ENCODE measurements at places on chromosomes 11 and 22. TPM values are rescaled to one million over a fixed set of nuclear protein-coding genes. Genes with fewer than 3 reads are reported as not detected.

DNA sequence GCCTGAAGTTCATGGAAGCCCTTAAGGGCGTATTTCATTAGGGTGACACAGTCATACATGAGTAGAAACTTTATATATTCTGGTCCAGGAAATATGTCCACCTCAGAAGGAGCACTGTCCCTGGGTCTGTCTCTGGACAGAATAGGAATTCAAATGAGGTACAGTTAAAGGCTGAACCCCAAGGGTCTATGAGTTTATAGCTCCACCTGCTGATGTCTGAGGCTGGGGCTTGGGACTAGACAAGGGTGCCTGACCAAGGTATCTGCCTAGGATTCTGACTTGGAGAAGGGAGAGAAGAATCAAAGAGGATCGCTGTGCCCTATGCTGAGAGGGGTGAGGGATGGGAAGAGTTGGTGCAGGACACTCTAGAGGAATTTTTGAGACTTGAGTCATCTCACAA, 14.9 kb downstream of the HEPHL1 start:
- DNase-seq, result no peak
- H3K36me3 ChIP-seq, result no peaks in the 10 kb centered on the region
- H3K27me3 ChIP-seq, result no peaks in the 10 kb centered on the region
- H3K27ac ChIP-seq, result no peak overlapping the region
- H3K4me3 ChIP-seq, result no peak overlapping the region

DNA sequence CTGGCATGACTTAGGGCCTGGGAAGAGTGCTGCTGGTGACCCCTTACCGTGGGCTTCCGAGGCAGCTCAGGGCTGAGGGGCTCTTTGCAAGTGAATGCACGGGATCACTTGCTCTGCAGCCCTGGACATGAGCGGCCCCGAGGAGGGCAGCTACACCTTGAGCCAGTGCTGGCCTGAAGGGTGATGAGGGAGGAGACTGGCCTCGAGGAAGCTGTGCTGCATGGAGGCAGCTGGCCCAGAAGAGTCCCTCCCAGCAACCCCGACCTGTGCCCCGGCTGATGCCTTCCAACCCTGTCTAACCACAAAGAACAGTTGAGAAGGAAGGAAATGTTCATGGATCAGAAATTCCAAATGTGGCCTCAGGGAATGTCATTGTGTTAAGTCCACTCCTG, 45.2 kb downstream of the TBX1 start:
- no peak overlapping the region for H3K4me3 ChIP-seq
- H3K27ac ChIP-seq, result no peak overlapping the region
- no peaks in the 10 kb centered on the region for H3K4me1 ChIP-seq
- DNase-seq, result no peak
- H3K36me3 ChIP-seq, result no peaks in the 10 kb centered on the region

- H3K27me3 ChIP-seq, result no peaks in the 10 kb centered on the region
- DNase-seq, result no peak
- no peak overlapping the region for H3K27ac ChIP-seq
- H3K4me1 ChIP-seq, result no peaks in the 10 kb centered on the region
Measured at GRCh38 chr11:95931916-95932315, 8.0 kb upstream of the MTMR2 start.

PRG2 gene
- total RNA-seq, result not detected

DNA sequence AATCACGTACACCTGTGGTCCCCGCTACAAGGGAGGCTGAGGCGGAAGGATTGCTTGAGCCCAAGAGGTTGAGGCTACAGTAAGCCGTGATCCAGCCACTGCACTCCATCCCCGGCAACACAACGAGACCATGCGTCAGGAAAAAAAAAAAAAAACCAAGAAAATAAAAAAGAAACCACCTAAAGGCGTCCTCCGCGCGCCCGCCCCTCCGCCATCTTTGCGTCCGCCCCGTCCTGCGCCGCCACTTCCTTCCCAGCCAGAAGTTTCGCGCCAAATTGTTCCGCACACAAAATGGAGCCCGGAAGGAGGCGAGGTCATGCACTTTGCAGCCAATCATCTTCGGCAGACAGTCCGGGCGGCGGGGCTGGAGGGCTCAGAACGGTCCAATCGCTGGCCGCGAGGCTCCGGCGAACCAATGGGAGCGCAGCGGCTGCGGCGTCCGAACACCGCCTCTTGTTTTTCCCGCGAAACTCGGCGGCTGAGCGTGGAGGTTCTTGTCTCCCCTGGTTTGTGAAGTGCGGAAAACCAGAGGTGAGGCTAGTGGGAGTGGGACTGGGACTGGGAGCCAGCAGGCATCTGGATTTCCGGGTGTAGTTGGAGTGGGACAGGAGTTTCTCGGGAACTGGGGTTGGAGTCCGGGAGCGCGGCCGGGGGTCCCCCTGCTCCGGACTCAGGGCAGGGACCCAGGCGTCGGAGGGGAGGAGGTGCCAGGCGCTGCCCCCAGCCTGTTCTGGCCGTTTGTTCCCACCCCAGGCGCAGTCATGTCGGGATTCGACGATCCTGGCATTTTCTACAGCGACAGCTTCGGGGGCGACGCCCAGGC, at the start of gene MCM5:
Gene MCM5 (plus strand): TSS at position 463 of the 823 bp plus-strand sequence. CDS start 299 bp downstream, at position 762.
- H3K36me3 ChIP-seq, result no peaks in the 10 kb centered on the region
- H3K27me3 ChIP-seq, result no peaks in the 10 kb centered on the region
- peak; percentile 95 for DNase-seq
- peaks cover 18% of the 10 kb centered on the region for H3K4me1 ChIP-seq

DNA sequence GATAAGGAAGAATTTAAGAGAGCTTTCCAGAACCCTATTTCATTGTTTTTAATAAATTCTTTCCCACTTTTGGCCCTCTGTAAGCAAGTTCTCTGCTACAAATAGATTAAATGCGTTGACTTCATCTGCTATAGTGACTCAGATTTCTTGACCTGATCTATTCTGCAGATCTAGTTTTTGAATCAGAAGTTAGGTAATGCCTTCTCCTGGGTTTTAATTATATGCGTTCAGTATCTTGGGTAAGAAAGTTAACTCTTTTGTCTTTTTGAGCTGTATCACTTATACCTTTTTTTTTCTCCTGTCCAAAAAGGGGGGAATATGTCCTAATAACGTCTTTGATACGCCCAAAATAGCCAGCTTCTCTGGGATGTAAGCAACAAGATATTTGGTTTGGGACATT, 2.4 kb upstream of the HEPHL1 start:
- no peaks in the 10 kb centered on the region for H3K27me3 ChIP-seq
- H3K4me1 ChIP-seq, result no peaks in the 10 kb centered on the region
- H3K36me3 ChIP-seq, result no peaks in the 10 kb centered on the region
- H3K27ac ChIP-seq, result no peak overlapping the region
- no peak for DNase-seq

DNA sequence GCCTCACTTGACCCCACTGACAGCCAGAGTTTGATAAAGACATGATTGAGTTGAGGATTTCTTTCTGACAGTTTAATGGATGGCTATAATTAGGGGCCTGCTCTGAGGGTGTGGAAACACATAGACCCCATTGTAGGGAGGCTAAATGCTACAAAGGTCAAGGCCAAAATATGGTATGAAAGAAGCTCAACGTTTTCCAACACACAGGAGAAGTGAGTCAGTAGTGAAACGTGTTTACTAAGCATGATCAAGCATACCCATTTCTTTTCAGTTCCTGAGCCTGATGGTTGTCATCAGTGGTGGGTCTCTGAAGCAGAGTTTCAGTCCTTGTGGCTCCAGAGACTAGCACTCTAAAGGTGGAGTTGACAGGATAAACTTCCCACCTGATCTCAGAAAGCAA, 69.7 kb downstream of the SNX19 start:
- DNase-seq, result no peak
- H3K4me3 ChIP-seq, result no peak overlapping the region
- no peaks in the 10 kb centered on the region for H3K4me1 ChIP-seq
- H3K27me3 ChIP-seq, result no peaks in the 10 kb centered on the region

DNA sequence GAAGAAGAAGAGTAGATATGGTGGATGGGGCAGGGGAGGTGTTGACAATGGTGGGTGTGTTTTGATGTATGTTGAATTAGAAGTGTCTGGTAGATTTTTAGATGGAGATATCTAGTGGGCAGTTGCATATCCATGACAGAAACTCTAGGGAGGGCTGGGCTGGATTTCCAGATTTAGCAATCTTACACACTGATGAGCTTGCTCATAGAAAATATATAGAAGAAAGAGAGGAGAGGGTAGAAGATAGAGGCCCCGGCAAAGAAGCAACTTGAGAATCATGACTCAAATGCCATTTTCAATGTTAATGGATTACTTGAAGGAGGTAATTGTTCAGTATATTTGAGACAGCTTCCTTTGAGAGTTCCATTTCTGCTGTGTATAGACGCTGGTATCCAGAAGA, 8.2 kb downstream of the REXO2 start:
- H3K27me3 ChIP-seq, result no peaks in the 10 kb centered on the region
- no peak for DNase-seq
- H3K27ac ChIP-seq, result no peak overlapping the region
- H3K4me1 ChIP-seq, result no peaks in the 10 kb centered on the region
- H3K36me3 ChIP-seq, result peaks cover 24% of the 10 kb centered on the region
- no peak overlapping the region for H3K4me3 ChIP-seq

GRCh38 chr11:46198245-46199240, 77.3 kb upstream of the PHF21A start:
- H3K4me1 ChIP-seq, result no peaks in the 10 kb centered on the region
- H3K4me3 ChIP-seq, result no peak overlapping the region
- no peak overlapping the region for H3K27ac ChIP-seq
- H3K27me3 ChIP-seq, result no peaks in the 10 kb centered on the region
- no peaks in the 10 kb centered on the region for H3K36me3 ChIP-seq
- no peak for DNase-seq

LDHAL6A gene
- not detected for total RNA-seq

ZNF280B gene
- 0.84 TPM for total RNA-seq

GRCh38 chr11:100860318-100861155, 173.4 kb downstream of the ARHGAP42 start:
- H3K4me3 ChIP-seq, result no peak overlapping the region
- H3K27me3 ChIP-seq, result no peaks in the 10 kb centered on the region
- H3K4me1 ChIP-seq, result peaks cover 11% of the 10 kb centered on the region
- no peak overlapping the region for H3K27ac ChIP-seq
- DNase-seq, result no peak

- no peak for DNase-seq
- no peaks in the 10 kb centered on the region for H3K27me3 ChIP-seq
- no peaks in the 10 kb centered on the region for H3K4me1 ChIP-seq
- H3K27ac ChIP-seq, result no peak overlapping the region
- no peaks in the 10 kb centered on the region for H3K36me3 ChIP-seq
Measured at GRCh38 chr22:25487508-25487907, 77.0 kb upstream of the GRK3 start.

- H3K36me3 ChIP-seq, result no peaks in the 10 kb centered on the region
- no peak overlapping the region for H3K27ac ChIP-seq
- no peaks in the 10 kb centered on the region for H3K27me3 ChIP-seq
- no peak for DNase-seq
Measured at GRCh38 chr22:19825904-19826618, 28.6 kb downstream of the GNB1L start.

DNA sequence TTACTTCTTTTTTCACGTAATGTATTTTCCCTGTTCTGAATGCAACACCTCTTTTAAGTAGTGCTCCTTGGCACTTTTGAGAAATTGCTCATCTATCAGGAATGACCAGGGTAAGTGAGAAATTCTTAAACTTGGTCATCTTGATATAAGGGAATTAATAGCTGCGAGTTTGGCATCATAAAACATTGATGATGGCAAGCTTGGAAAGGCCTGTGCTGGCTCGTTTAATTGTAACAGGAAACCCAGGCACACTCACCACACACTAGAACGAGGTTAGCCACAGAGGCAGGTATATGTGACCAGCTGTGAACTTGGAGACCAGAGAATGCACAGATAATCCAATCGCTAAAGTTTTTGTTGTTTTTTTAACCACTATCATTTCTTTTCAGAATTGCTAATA, 24.3 kb downstream of the FAM118A start:
- H3K27ac ChIP-seq, result no peak overlapping the region
- no peak for DNase-seq
- peaks cover 2% of the 10 kb centered on the region for H3K36me3 ChIP-seq
- H3K27me3 ChIP-seq, result no peaks in the 10 kb centered on the region

DNA sequence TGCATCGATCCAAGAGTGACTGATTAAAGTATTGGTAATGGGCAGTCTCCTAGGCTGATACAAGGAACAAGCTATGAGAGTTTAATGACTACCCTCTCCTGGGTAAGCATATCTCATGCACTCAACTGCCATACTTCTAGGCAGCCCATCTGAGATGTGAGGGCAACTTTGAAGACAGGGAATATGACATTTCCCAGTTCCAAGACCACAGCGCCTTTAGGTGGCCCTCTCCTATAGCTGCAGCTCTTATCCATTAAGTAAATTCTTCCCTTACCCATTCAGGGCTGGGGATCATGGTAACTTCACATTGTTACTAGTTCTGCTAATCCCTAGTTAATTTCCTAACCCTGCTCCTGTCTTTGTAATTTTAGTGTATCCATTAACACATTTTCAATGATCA, 157.3 kb upstream of the CTSC start:
- no peaks in the 10 kb centered on the region for H3K4me1 ChIP-seq
- DNase-seq, result no peak
- no peaks in the 10 kb centered on the region for H3K27me3 ChIP-seq
- H3K27ac ChIP-seq, result no peak overlapping the region
- H3K4me3 ChIP-seq, result no peak overlapping the region

GRCh38 chr11:79366218-79366617, 74.6 kb downstream of the TENM4 start:
- H3K27ac ChIP-seq, result no peak overlapping the region
- no peaks in the 10 kb centered on the region for H3K4me1 ChIP-seq
- H3K36me3 ChIP-seq, result no peaks in the 10 kb centered on the region
- DNase-seq, result no peak

DNA sequence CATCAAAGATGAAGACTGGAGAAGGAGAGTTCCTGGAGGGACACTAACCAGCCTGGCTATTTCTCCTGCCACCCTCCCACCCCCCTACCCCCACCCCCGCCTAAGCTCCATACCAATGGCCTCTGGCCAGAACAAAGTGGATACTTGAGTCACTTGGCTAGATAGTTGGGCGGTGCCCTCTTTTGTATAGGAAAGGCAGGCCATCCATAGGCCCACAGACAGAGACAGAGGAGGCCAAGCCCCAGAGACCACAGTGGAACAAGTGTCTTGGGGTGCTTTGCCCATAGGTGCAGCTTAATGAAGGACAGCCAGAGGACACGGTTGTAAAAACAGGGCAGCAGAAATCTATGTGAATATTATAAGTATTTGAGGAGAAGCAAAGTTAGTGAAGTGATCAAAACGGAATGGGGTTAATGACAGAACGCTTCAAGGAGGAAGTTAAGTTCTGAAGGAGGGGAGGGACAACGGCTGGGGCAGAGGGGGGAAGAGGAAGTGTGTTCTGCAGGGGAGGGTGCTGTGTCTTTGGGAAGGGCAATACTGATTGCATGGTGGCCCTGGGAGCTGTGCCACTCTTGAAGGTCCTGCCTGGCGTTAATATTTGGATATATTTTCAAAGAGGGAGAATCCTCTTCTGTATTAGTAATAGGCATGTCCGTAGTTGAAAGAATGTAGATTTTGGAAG, 32.7 kb downstream of the FLI1 start:
- H3K4me3 ChIP-seq, result no peak overlapping the region
- no peak for DNase-seq
- peak overlapping the region; percentile 37 for H3K27ac ChIP-seq
- H3K27me3 ChIP-seq, result no peaks in the 10 kb centered on the region
- peaks cover 29% of the 10 kb centered on the region for H3K4me1 ChIP-seq

- no peaks in the 10 kb centered on the region for H3K27me3 ChIP-seq
- no peaks in the 10 kb centered on the region for H3K36me3 ChIP-seq
- no peaks in the 10 kb centered on the region for H3K4me1 ChIP-seq
- H3K27ac ChIP-seq, result no peak overlapping the region
- no peak overlapping the region for H3K4me3 ChIP-seq
- no peak for DNase-seq
Measured at GRCh38 chr11:85902353-85902752, 47.2 kb downstream of the CCDC83 start.

- no peaks in the 10 kb centered on the region for H3K27me3 ChIP-seq
- H3K36me3 ChIP-seq, result no peaks in the 10 kb centered on the region
- no peak for DNase-seq
- no peak overlapping the region for H3K4me3 ChIP-seq
- H3K4me1 ChIP-seq, result peaks cover 4% of the 10 kb centered on the region
Measured at GRCh38 chr22:17965538-17966402, 58.6 kb downstream of the MICAL3 start.
